NCI-H748 treated with DMSO at 0.1 percent for 48 hours (cell line): ENCODE measurements at places on chromosomes 5 and 9.

GRCh38 chr9:94773655-94774054 is 47.2 kb downstream of the AOPEP start:
- no peak for DNase-seq

DNA sequence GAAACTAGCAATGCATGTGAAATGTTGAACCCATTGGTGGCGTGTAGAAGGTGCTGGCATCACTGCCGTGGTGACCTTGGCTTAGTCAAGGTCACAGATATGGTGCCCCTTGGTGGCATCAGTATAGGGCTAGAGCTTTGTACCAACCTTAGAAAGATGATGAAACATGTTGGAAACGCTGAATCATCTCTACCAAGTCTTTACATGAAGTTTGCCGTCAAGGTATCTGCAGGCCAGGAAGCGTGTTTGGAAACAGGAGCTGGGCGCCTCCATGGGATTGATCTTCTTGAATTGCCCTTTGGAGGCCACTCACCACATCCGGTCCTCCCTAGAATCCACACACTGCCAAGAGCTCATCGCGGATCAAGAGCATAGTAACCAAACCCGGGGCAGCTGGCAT is 16.9 kb upstream of the BOD1 start:
- no peak for DNase-seq

- DNase-seq = peak; percentile 18
Observed at GRCh38 chr5:116442095-116442534, 132.5 kb downstream of the SEMA6A start.

DNA sequence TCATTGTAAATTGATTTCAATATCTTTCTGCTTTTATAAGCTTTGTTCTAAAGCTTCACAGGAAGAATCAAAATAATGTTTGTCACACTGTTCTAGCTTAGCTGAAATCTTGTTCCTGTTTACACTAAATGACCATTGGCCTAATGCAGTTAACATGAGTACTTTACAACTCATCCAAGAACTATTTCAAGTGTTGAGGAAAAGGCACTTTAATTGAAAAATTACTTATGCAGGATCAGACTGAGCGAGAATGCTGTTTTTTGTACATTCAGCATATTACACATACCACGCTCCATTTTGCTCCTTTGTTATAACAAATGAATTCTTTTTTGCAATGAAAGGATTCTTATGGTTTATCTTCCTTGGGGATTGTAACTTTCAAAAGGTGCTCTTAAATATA is 22.4 kb upstream of the SMIM15 start:
- no peak for DNase-seq

DNA sequence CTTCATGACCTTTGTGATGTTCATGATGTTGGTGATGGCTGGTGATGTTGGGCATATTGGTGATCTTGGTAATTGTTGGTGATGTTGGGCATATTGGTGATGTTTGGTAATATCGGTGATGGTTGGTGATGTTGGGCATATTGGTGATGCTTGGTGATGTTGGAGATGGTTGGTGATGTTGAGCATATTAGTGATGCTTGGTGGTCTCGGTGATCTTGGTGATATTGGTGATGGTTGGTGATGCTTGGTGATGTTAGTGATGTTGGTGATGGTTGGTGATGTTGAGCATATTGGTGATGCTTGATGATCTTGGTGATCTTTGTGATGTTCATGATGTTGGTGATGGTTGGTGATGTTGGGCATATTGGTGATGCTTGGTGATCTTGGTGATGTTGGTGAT is 73.8 kb downstream of the IRX2 start:
- no peak for DNase-seq

DNA sequence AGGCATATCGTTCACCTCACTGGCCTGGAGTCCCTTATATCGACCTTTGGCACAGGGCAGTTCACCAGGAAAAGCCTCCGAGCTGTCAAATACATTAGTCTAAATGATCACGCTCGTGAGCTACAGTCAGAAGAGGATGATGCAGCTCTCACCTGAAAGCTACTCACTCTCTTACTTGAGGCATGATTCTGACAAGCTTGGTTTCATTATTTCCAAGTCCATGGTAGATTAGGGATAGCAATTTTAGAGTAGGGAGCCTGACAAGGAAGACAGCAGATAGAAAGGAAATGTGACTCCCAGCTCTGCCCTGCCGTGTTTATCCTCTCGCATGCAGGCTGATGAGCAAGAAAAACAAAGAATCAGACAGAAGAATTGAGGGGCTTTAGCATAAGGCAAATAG is 98.0 kb upstream of the MAP1B start:
- DNase-seq = no peak

- no peak for DNase-seq
Observed at GRCh38 chr9:95971815-95972214, 96.3 kb downstream of the ERCC6L2 start.

DNA sequence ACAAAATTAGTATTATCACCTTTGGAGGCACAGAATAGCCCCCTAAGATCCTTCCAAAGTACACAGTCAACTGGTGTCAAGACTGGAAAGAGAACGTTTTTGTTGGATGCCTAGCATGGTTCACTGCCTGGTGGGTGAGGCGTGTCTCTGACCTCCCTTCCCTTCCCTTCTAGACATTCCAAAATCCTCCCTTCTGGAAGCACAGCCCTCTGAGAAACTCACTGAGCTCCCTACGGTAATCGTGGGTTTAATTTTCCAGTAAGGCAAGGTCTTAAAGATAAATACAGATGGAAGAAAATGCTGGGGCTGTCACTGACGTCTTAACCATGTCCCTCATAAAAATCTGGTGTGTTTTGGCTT is 138.8 kb downstream of the LIFR start:
- DNase-seq = no peak

DNA sequence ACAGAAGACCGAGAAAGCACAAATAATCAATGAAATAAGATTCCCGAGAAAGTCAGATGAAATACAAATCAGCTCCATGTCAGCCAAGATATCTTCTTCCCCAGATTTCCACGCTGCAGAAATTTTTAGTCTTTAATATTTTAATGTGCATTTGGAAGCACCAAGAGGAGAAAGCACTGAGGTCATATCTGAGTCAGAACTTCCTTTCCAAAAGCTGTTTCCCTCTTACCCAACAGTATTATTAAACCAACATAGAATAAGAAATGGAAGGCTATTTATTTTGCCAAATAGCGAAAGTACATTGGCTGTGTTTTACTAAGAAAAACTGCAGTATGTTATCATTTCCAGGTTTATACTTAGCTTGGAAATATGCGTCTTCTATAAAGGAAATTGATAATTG is 772.1 kb upstream of the CDH9 start:
- no peak for DNase-seq
